ENCODE measurements at places on chromosomes 3 and 15. TPM values are rescaled to one million over a fixed set of nuclear protein-coding genes. Genes with fewer than 3 reads are reported as not detected.

Gene TMCO5A
- not detected for total RNA-seq

- DNase-seq = peak; percentile 64
- no peaks in the 10 kb centered on the region for H3K27me3 ChIP-seq
- H3K4me1 ChIP-seq = no peaks in the 10 kb centered on the region
- no peak overlapping the region for H3K4me3 ChIP-seq
- no peak overlapping the region for H3K27ac ChIP-seq
- H3K36me3 ChIP-seq = no peaks in the 10 kb centered on the region
Measured at GRCh38 chr15:43440721-43441281, 52.2 kb downstream of the TP53BP1 start.

Gene OSTN
- not detected for total RNA-seq

DNA sequence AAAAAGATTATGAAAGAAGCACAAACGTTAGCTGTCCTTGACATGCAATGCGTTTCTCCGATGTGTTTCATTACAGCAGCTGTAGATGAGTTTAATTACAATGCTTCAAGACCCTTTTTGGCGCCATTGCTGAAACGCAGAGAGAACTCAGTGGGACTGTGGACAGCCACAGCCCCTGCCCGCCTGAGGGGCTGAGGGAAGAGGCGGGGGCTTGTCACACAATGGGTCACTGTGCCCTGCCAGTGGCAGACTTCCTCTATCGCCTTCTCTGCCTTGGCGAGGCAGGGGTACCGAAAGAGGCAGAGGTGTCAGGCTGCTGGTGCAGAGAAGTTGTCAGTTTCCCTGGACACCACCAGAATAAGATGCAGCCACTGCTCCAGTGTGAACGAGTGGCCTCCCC is 252.0 kb downstream of the NR2F2 start:
- H3K27me3 ChIP-seq = no peaks in the 10 kb centered on the region
- H3K4me1 ChIP-seq = no peaks in the 10 kb centered on the region
- no peak overlapping the region for H3K4me3 ChIP-seq

Gene LARP6
- total RNA-seq = 30.6 TPM

DNA sequence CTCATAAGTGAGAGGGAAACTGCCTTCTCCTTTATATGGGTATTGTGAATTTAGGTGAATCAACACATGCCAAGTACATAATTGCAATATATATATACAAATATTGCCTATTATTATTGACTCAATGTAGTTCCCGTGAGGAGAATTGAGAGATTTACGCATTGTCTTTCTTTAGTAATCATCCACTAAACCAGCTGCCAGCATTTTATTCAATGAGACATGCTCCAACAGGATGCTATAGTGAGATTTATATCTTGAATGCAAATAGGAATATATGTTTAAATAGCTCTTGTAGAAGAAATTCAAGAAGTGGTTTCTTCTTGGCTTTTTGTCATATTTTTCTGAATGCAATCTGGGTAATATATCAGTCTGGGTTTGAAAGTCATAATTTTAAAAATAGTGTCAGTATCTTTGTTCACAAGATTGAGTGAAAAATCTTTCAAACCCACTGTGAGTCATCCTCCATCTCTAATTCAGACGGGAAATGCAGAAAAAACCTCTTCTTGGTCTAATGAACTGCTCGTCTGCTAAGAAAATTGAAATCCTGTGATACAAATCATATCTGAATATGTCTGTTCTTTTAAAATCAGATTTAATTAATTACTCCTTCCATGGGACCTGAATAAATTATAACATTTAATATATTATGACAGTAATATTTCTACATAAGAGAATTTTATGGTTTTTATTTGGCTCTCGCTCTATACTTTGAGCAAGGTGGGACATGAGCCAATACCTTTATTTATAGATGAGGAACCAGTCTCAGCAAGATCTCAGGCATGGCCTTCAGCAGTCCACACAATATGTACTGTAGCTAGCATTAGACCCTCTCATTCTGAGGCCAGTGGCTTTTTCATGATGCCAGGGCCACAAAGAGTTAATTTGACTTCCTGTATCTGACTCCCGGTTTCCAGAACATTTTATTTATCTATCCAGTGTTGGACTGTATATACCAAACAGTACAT is 516.0 kb downstream of the GABRG3 start:
- H3K4me3 ChIP-seq = no peak overlapping the region
- no peak overlapping the region for H3K27ac ChIP-seq
- H3K27me3 ChIP-seq = no peaks in the 10 kb centered on the region

Gene THAP10
- 3.6 TPM for total RNA-seq

Gene RPL32
- 2,959 TPM for total RNA-seq

Gene HDGFL3
- 26.0 TPM for total RNA-seq

DNA sequence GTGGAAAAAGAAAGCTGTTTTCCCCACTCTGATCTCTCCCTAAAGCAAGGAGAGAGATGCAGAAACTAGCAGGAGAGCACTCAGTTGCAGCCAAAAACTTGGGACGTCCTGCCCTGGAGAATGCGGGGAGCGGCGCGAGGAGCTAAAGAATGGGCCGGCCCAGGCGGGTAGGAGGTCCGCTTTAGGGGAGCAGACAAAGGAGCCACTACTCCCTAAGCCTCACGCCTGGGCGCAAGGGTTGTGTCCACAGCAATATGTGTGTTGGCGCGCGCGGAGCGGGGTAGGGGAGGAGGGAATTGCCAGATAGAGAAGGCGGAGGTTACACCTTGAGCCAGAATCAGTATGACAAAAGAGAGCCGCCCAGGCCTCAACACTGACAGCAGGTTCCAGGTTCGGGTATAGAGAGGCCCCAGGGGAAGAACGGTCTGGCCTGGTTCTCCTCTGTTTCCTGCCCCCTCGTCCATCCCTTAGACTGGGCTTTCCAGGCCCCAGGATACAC is 2.9 kb downstream of the WNT5A start:
- peak; percentile 64 for DNase-seq
- peak overlapping the region; percentile 66 for H3K27ac ChIP-seq
- H3K4me1 ChIP-seq = peaks cover 6% of the 10 kb centered on the region
- no peaks in the 10 kb centered on the region for H3K27me3 ChIP-seq
- H3K36me3 ChIP-seq = no peaks in the 10 kb centered on the region

DNA sequence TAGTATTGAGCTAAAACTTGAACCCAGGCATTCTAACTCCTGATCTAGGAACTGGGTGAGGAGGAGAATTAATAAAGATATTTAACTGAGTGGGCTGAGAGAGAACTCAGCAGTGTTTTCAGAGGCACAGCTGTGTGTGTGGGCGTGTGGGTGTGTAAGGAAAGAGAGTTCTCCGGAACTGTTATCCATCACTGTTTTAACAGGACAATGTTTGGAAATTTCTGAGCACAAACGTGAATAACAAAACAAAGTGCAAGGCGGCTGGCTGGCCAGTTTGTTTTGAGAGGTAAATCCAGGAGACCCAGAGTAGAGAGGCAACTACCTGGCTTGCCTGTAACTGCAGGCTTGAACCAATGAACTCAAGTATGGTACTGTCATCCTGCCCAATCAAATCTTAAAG is 5.0 kb upstream of the PTPN9 start:
- no peaks in the 10 kb centered on the region for H3K27me3 ChIP-seq
- H3K4me3 ChIP-seq = no peak overlapping the region
- DNase-seq = no peak
- no peak overlapping the region for H3K27ac ChIP-seq
- H3K4me1 ChIP-seq = no peaks in the 10 kb centered on the region

- H3K4me3 ChIP-seq = peak overlapping the region; percentile 45
- DNase-seq = peak; percentile 82
- no peaks in the 10 kb centered on the region for H3K36me3 ChIP-seq
- H3K27ac ChIP-seq = peak overlapping the region; percentile 75
- no peaks in the 10 kb centered on the region for H3K27me3 ChIP-seq
Measured at GRCh38 chr15:77944002-77944867, 133.3 kb downstream of the TBC1D2B start.

DNA sequence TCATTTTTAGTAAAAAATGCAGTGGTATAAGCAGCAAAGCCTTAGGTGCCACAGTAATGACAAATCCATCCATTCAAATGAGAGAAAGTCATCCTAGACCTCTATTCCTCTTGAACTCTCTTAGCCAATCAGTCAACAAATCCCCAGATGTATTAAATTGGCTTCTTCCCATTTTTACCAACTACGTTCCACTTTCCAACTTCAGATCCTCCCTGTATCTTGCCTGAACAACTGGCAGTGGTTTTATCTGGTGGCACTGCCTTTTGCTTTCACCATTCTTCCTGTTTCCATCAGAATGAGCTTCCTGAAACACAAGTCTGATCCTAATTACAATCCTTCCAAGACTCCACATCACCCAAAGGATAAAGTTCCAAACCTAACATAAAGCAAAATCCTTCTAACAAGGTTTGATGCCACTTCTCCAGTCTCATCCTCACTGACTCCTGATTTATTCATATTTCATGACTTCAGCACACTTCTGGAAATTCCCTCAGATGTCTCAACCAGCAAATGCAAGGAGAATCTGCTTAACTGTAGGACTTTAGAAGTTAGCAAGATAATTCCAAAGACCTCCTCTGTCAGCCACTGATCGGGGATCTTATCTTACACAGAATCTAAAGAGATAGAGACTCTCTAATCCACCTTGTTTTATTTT is 69.8 kb upstream of the SLC4A7 start:
- no peaks in the 10 kb centered on the region for H3K27me3 ChIP-seq
- H3K27ac ChIP-seq = no peak overlapping the region
- H3K4me3 ChIP-seq = no peak overlapping the region
- no peak for DNase-seq
- H3K4me1 ChIP-seq = no peaks in the 10 kb centered on the region

Gene MME
- total RNA-seq = 1.5 TPM

DNA sequence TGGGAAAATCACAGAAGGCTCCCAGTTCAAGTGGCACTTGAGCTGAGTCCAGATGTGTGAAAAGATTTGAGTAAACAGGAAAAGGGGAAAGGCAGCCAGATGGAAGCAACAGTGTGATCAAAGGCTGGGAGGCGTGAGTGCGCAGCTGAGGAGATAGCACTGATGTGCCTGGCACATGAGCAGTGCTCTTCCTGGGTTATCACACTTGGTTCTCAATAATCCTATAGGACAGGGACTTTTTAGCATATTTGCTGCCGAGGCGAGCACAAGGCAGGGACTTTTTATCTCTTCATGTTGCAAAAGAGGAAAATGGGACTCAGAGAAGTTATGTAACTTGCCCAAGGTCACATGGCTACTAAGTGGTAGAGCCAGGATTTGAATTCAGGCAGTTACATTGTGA is 39.6 kb downstream of the CORO2B start:
- H3K4me3 ChIP-seq = no peak overlapping the region
- no peaks in the 10 kb centered on the region for H3K27me3 ChIP-seq
- H3K27ac ChIP-seq = no peak overlapping the region
- no peaks in the 10 kb centered on the region for H3K36me3 ChIP-seq

GRCh38 chr3:32403663-32404062 is 12.0 kb downstream of the CMTM7 start:
- no peak overlapping the region for H3K27ac ChIP-seq
- H3K4me1 ChIP-seq = peaks cover 3% of the 10 kb centered on the region
- no peak overlapping the region for H3K4me3 ChIP-seq

DNA sequence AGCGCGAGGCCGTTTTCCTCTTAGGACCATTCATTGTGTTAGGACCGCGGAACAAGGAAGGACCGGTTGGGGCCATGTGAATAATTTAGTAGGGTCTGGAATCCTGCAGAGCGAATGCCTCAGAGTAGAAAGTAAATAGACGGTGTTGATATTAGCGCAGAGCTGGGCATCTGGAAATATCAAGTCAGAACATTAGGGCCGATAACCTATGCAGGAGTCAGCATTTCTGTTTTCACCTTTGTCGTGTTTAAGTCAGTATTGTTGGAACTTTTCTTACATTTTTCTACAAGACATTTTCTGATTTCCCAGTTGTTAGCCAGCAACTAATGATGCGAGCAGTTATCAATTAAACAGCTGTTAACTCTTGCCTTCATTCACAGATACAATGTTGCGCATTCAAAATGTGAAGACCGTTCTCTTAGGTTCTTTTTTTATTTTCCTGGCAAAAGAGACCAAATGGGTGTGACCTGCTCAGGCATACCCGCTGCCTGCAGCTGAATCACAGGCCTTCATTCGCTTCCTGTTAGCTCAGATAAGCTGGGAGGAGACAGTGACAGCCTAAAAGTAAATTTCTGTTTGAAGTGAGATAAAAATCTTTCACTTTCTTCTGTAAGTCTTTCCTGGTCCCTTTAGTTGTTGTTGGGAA is 966 bp upstream of the PKM start:
- H3K4me1 ChIP-seq = peaks cover 14% of the 10 kb centered on the region
- peak overlapping the region; percentile 99 for H3K27ac ChIP-seq
- H3K36me3 ChIP-seq = no peaks in the 10 kb centered on the region
- peak overlapping the region; percentile 88 for H3K4me3 ChIP-seq

Gene PPIP5K1
- 45.2 TPM for total RNA-seq

GRCh38 chr3:119230071-119230470 is 10.6 kb downstream of the B4GALT4 start:
- no peak overlapping the region for H3K27ac ChIP-seq
- no peaks in the 10 kb centered on the region for H3K27me3 ChIP-seq
- DNase-seq = no peak
- H3K36me3 ChIP-seq = no peaks in the 10 kb centered on the region

GRCh38 chr3:160810362-160811236 is 54.6 kb downstream of the PPM1L start:
- H3K27ac ChIP-seq = no peak overlapping the region
- peaks cover 3% of the 10 kb centered on the region for H3K4me1 ChIP-seq
- H3K27me3 ChIP-seq = no peaks in the 10 kb centered on the region
- H3K4me3 ChIP-seq = no peak overlapping the region

Gene CHL1
- 42.2 TPM for total RNA-seq

- DNase-seq = no peak
- no peaks in the 10 kb centered on the region for H3K27me3 ChIP-seq
- H3K27ac ChIP-seq = no peak overlapping the region
- no peak overlapping the region for H3K4me3 ChIP-seq
- H3K4me1 ChIP-seq = no peaks in the 10 kb centered on the region
- H3K36me3 ChIP-seq = no peaks in the 10 kb centered on the region
Measured at GRCh38 chr3:98568402-98568801, 25.0 kb downstream of the CPOX start.

GRCh38 chr15:91021516-91022074 is 799 bp downstream of the VPS33B start:
- H3K27me3 ChIP-seq = no peaks in the 10 kb centered on the region
- no peak for DNase-seq
- H3K36me3 ChIP-seq = no peaks in the 10 kb centered on the region
- H3K4me3 ChIP-seq = peak overlapping the region; percentile 92
- peaks cover 3% of the 10 kb centered on the region for H3K4me1 ChIP-seq

Gene GOLGA6L7
- not detected for total RNA-seq

DNA sequence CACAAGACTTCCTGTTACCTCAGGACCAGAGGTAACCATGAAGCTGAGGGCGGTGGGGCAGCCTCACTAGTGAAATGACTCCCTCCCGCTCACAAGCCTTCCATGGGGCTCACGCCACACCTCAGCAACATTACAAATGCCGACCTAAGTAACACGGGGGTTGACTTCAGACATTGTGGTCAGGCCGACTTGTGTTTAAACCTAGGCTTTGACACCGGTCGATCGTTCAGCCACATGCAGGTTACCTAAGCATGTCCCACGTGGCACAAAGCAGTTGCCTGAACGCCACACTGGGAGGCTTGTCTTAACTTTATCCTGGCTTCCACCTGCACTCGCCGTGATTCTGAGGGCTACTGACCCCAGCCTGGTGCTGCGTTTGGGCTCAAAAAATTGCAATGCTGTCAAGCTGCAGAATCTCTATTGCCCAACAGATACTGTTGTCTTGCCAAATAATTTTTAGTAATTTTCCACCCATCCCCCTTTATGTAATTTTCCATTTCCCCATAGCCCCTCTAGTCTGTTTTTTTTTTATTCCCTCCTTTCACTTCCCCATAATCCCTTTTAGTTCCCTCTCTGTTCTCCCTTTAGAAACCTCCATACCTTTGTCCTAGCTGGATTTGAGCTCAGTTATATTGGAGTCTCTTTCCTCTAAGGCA is 158.6 kb upstream of the RGMA start:
- no peak for DNase-seq
- H3K27me3 ChIP-seq = no peaks in the 10 kb centered on the region
- H3K36me3 ChIP-seq = no peaks in the 10 kb centered on the region
- peaks cover 11% of the 10 kb centered on the region for H3K4me1 ChIP-seq
- H3K4me3 ChIP-seq = no peak overlapping the region

Gene TMEM40
- not detected for total RNA-seq

Measured in ovary (tissue), 10 donors.